ENCODE measurements at places on chromosomes 3 and 15. TPM values are rescaled to one million over a fixed set of nuclear protein-coding genes. Genes with fewer than 3 reads are reported as not detected.
A peak's percentile ranks its signal among the peaks of the same experiment; 100 is the strongest.

DNA sequence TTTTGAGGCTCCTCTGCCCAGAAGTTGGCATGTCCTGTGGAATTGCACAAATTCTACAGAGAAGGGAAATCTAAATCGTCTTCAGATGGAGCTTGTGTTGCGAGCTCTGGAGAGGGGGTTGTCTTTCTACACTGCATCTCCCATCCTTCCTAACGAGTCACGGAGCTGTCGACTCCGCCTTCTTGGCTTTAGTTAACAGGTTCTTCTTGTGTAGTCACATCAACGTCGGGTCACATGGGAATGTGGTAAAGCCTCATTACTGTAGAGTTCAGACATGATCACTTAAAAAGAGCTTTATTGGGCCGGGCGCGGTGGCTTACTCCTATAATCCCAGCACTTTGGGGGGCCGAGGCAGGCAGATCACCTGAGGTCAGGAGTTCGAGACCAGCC is 60.0 kb downstream of the DNASE1L3 start:
- H3K4me3 ChIP-seq: no peak overlapping the region
- DNase-seq: no peak
- H3K27ac ChIP-seq: no peak overlapping the region
- H3K4me1 ChIP-seq: no peaks in the 10 kb centered on the region

- no peak overlapping the region for H3K4me3 ChIP-seq
- no peaks in the 10 kb centered on the region for H3K36me3 ChIP-seq
- no peak for DNase-seq
- H3K4me1 ChIP-seq: no peaks in the 10 kb centered on the region
- H3K27ac ChIP-seq: no peak overlapping the region
- no peaks in the 10 kb centered on the region for H3K27me3 ChIP-seq
Measured at GRCh38 chr3:71451060-71451459, 132.5 kb downstream of the FOXP1 start.

- peaks cover 3% of the 10 kb centered on the region for H3K36me3 ChIP-seq
- H3K27ac ChIP-seq: no peak overlapping the region
- DNase-seq: no peak
- no peak overlapping the region for H3K4me3 ChIP-seq
- no peaks in the 10 kb centered on the region for H3K4me1 ChIP-seq
Measured at GRCh38 chr15:55861115-55861514, 118.2 kb upstream of the PRTG start.

DNA sequence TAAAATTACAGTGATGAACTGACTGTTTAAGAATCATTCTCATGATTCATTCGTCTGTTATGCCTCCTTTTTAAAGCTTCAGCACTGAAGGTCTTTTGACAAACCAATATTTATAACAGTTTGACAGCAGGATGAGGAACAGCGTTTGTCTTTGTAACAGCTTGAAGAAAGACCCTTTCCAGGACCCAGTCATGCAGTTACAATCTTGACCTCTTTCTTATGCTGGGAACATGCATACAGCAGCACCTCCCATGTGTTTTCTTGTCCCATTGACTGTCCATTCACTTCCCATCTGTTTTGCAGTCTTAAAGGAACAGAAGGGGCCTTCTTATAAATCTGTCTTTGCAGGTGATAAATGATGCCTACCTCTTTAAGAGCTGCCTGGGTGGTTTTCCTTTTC is 87.2 kb downstream of the OPA1 start:
- DNase-seq: peak; percentile 3
- no peak overlapping the region for H3K27ac ChIP-seq
- peaks cover 45% of the 10 kb centered on the region for H3K36me3 ChIP-seq
- no peaks in the 10 kb centered on the region for H3K27me3 ChIP-seq
- H3K4me3 ChIP-seq: no peak overlapping the region

DNA sequence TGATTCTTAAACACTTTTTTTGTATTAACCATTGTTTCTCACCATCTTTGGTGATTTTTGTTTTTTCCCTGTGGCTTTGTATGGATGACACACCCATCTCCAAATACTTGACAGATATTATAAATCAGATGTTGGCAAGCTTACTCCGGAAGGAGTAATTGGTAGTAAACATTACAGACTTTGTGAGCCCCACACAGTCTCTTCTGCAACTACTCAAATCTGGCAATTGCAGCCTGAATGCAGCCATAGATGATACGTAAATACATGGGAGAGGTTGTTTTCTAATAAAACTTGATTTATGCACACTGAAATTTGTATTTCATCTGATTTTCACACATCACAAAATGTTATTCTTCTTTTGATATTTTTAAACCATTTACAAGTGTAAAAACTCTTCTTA is 331.5 kb downstream of the ARPP21 start:
- no peak overlapping the region for H3K4me3 ChIP-seq
- no peaks in the 10 kb centered on the region for H3K4me1 ChIP-seq
- H3K36me3 ChIP-seq: no peaks in the 10 kb centered on the region
- H3K27ac ChIP-seq: no peak overlapping the region

DNA sequence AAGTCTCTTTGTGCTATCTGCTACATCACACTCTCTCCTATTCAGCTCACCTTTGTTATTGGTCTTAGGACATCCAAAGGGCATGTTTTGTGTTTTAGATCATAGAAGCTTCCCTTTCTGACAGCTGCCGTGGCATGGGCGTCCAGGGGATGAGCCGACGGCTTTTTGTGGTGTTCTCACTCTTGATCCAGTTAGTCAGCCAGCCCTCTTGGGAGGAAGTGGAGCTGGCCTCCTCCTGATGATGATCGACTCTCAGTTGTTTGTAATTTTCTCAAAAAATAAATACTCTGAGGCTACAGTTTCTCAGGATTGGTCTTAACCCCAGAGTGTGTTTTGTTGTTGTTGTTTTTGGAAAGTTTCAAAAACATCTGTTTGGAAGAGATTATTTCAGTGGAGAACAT is 34.4 kb downstream of the BOC start:
- no peaks in the 10 kb centered on the region for H3K36me3 ChIP-seq
- no peak for DNase-seq
- no peak overlapping the region for H3K27ac ChIP-seq

DNA sequence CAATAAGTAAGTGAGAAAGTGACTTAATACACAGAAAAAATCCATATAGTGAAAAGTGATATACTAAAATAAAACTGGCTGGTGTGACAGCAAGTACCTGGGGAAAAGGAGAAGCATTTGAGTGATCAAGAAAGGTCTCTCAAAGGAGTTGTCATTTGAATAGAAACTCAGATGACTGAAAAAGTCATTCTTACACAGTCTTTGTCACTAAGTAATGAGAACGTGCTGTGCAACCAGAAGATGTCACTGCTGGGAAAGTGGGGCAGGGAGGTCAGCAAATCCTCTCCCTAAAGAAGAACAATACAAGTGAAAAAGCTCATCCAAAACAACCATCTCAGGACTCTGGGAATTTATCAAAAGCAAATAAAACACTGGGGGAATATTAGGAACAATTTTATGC is 317.5 kb upstream of the TRIM42 start:
- H3K4me3 ChIP-seq: no peak overlapping the region
- no peaks in the 10 kb centered on the region for H3K27me3 ChIP-seq
- H3K4me1 ChIP-seq: no peaks in the 10 kb centered on the region
- no peak overlapping the region for H3K27ac ChIP-seq

DNA sequence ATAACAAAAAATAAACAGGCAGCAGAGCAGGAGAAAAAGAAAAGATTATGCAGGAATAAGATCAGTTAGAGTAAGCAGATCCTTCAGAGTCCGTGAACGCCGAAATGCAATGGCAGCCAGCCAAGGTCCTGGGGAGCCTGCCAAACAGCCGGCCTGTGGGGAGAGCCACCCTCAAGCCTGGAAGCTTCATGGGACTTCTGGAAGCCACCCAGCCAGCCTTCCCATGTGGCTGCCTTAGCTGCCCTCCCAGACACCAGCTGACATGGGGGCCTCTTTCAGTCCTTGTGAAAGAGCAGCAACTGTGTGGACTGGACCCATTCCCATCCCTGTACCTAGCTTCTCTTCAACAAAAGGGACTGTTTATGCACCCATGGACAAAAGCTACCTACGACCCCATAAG is 64.9 kb upstream of the RAD18 start:
- H3K4me1 ChIP-seq: no peaks in the 10 kb centered on the region
- H3K27me3 ChIP-seq: peaks cover 13% of the 10 kb centered on the region
- no peak overlapping the region for H3K4me3 ChIP-seq
- H3K36me3 ChIP-seq: no peaks in the 10 kb centered on the region
- no peak overlapping the region for H3K27ac ChIP-seq

GRCh38 chr15:33154351-33155166 is 40.0 kb downstream of the FMN1 start:
- peaks cover 4% of the 10 kb centered on the region for H3K27me3 ChIP-seq
- no peak for DNase-seq
- no peak overlapping the region for H3K4me3 ChIP-seq

DNA sequence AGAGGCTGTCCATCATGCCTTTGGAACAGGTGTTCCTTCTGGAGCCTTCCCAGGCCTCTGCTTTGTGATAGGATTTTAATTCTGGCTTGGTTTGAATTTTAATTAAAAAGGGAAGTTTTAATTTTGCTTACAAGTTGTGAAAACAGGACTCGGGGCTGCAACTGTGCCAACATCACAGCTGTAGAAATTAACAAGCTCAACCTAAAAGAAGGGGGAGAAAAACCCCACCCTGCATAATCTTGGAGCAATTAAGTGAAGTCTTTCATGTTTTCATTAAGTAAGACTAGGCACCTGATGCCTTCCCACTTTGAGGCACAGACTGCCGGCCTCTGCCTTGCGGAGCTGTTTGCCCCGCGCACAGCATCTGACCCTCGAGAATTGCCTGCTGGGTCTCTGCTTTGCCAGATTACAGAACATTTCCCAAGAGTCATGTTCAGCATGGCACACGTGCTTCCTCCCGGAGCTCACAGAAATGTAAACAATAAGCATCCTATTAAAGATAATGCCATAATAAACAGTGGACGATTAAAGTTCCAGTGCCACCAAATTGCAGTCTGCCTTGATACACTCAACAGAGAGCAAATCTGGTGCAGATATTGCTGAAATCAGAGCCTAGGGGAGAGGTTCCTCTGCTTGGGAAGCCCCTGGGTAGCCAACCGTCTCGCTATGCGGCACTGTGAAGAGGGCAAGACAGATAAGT is 364.2 kb downstream of the LRTM1 start:
- no peak overlapping the region for H3K27ac ChIP-seq
- no peak for DNase-seq
- H3K27me3 ChIP-seq: no peaks in the 10 kb centered on the region
- H3K4me1 ChIP-seq: no peaks in the 10 kb centered on the region

DNA sequence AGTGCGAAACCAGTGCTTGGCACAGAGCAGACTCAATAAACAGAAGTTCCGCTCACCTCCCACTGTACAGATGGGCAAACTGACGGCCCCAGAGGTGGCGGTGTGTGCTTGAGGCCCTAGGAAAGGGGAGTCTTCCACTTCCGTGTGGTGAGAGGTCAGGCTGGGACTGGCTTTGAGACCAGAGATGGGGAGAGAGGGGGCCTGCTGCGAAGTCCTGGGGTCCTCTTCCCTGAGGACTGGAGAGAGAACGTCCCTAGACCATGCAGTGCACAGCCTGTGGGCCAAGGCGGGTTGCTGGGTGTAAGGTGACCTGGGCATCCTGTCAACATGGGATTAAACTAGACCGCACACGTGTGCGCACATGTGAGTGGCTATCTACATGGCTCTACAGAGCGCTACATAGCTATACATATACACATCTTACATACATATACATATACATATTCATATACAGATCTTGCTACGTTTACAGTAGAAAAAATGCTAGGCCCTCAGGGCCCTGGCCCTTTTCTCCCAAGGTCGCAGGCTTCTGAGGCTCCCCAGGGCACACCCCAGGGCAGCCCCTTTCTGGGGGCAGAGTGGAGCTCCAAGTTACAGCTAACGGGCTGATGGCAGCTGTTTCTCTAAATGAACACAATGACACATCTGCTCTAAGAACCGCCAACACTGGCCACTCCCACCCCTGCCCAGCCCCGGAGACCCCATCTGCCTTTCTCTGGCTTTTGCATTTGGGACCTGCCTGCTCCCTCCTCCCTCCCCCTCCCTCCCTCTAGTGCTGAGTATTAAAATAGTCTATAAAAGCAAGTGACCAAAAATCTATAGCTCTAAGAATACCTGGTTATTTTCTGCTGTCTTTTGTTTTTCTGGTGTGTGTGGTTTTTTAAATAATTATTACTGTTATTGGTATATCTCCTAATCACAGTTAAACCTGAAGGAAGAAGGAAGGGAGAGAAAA is 47.0 kb downstream of the HCN4 start:
- H3K36me3 ChIP-seq: no peaks in the 10 kb centered on the region
- no peak for DNase-seq
- no peak overlapping the region for H3K4me3 ChIP-seq
- H3K27ac ChIP-seq: no peak overlapping the region
- H3K27me3 ChIP-seq: peaks cover 74% of the 10 kb centered on the region
- H3K4me1 ChIP-seq: no peaks in the 10 kb centered on the region

DNA sequence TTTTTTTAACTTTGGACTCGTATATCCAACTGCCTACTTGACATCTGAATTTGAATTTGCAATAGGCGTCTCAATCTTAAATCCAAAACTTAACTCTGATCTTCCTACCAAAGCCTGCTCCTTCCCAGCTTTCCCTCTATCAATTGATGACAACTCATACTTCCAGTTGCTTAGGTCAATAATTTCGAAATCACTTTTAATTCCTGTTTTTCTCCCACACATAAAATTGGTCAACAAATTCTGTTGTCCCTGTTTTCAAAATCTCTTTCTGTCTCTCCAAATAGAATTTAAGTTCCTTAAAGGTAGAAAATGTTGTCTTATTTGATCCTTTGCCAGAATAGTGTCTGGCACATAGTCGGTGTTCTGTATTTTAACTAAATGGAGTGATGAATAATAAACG is 332.4 kb downstream of the SATB1 start:
- no peaks in the 10 kb centered on the region for H3K4me1 ChIP-seq
- H3K27ac ChIP-seq: no peak overlapping the region
- H3K36me3 ChIP-seq: no peaks in the 10 kb centered on the region

GRCh38 chr15:31211353-31211752 is 109.8 kb upstream of the TRPM1 start:
- H3K36me3 ChIP-seq: no peaks in the 10 kb centered on the region
- H3K4me1 ChIP-seq: peaks cover 14% of the 10 kb centered on the region
- DNase-seq: no peak
- H3K27me3 ChIP-seq: no peaks in the 10 kb centered on the region
- no peak overlapping the region for H3K27ac ChIP-seq
- H3K4me3 ChIP-seq: no peak overlapping the region

- no peak for DNase-seq
- H3K27me3 ChIP-seq: no peaks in the 10 kb centered on the region
- H3K27ac ChIP-seq: no peak overlapping the region
- no peak overlapping the region for H3K4me3 ChIP-seq
Measured at GRCh38 chr3:20140881-20141280, 45.1 kb downstream of the SGO1 start.

The PPARG gene
- total RNA-seq: not detected

The TIPARP gene
- 14.6 TPM for total RNA-seq

The ATOSA gene
- 6.1 TPM for total RNA-seq
